NCI-H446 (cell line): ENCODE measurements at places on chromosomes 16 and 17.

DNA sequence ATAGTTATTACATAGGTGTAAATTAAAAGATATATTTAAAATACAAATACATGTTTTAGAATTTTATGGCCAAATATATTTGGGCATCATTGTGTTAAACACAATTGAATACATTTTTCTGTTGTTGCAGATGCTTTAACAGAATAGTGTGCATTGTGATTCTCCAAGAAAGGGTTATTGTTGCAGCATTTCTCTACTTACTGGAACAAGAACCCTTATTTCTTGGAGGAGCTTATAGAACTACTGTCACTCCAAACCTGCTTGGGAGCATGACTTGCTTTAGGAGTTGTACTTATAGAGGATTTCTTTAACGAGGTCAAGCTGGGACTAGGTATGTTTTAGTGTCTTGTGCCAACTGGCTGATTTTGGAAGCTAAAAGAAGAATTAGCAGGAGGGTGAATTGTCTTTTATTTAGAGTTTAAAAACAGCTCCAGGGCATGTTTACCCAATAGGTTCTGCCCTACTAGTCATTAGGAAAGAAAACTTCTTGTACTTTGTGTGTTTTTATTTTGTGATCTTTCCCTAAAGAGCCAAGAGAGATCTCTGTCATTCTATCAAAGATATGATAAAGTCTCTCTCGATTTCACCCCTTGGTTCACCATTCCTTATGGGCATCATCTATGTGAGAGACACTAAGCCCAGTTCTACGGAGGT is 279.8 kb upstream of the SALL1 start:
- no peak for DNase-seq

DNA sequence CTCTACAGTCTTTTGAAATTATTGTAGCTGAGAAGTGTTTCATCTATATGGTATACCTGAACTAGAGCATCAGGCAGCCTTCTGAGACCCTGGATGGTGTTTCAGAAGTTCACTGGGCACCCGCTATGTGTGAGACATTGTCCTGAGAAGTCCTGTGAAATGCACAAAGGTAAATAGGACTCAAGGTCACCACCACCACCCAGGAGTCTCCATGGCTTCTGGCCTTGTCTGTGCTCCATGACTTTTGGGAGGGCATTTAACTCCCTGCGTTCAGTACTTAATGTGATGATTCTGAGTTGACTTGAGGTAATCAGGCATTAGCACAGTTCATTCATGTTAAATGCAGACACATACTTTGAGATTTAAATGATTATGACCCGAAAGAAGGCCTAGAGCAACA is 1.1 kb downstream of the MLYCD start:
- no peak for DNase-seq

- DNase-seq = no peak
Observed at GRCh38 chr16:58425756-58426494, 33.7 kb downstream of the GINS3 start.

DNA sequence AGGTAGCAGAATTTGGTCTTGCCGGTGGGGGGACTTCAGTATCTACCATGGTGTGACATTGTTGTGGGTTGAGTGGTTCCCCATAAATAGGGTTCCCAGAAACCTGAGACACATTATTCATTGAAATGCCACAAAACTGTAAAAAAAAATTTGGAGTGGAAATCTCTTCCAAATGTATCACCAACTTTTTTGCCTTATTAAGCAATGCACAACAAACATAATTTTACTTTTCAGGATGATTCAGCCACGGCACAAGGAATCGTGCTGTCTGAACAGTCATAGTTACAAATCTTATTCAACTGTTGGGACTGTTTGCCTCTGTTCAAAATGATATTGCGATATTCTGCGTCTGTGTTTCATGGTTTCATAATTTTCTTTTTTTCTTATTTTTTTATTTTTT is 181.2 kb downstream of the NTN1 start:
- DNase-seq = no peak

DNA sequence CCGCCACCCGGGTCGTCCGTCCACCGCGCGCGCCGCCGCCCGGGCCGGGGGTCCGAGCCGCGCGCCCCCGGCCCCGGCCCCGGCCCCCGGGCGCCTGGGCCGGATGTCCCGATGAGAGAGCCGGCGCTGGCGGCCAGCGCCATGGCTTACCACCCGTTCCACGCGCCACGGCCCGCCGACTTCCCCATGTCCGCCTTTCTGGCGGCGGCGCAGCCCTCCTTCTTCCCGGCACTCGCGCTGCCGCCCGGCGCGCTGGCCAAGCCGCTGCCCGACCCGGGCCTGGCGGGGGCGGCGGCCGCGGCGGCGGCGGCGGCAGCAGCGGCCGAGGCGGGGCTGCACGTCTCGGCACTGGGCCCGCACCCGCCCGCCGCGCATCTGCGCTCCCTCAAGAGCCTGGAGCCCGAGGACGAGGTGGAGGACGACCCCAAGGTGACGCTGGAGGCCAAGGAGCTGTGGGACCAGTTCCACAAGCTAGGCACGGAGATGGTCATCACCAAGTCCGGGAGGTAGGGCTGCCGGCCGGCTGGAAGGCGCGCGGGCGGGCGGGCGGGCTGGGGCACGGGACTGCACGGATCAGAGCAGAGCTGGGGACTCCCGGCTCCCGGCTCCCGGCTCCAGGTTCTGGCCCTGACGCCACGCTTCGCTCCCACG is 548 bp downstream of the TBX2 start:
- no peak for DNase-seq

- no peak for DNase-seq
Observed at GRCh38 chr16:75023009-75023408, 24.2 kb downstream of the ZNRF1 start.

GRCh38 chr17:42132941-42133340 is 10.3 kb downstream of the HSPB9 start:
- DNase-seq = no peak

GRCh38 chr17:81164371-81165245 is 699 bp upstream of the PVALEF start:
- peak; percentile 58 for DNase-seq

GRCh38 chr16:22014271-22014873 is 6.5 kb downstream of the MOSMO start:
- DNase-seq = no peak

DNA sequence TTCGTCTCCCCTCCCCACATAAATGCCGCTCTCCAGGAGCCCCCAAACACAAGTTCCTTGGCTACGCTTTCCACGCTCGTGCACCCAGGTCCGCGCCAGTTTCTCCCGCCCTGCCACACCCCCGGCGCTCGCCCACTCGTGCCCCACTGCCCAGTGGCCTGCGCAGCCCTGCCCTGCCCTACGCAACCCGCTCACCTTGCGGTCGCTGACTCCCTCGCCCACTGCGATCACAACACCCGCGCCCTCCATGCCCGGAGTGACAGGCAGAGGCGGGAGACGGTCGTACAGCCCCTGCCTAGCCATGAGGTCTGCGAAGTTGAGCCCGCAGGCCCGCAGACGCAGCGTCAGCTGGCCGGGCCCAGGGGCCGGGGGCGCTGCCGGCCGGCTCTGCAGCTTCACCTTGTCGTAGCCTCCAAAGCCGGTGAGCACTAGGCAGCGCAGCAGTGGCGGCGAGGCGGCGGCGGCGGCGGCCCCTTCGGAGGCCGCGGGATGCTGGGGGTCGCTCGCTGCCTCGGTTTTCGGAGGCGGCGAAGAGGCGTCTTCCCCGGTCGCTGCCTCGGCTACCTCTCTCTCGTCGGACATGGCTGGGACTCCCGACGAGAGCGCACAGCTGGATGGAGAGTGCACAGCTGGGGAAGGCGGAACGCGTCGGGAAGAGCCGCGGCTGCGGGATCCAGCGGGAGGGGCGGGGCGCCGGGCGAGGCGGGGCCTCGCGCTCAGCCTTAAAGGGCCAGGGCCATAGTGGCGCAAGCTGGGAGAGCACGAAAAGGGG is at the start of gene VAT1:
TSS of gene VAT1 (minus strand) at position 645 of the 772 bp plus-strand sequence. CDS start at position 582, 63 bp downstream.
- peak; percentile 75 for DNase-seq

DNA sequence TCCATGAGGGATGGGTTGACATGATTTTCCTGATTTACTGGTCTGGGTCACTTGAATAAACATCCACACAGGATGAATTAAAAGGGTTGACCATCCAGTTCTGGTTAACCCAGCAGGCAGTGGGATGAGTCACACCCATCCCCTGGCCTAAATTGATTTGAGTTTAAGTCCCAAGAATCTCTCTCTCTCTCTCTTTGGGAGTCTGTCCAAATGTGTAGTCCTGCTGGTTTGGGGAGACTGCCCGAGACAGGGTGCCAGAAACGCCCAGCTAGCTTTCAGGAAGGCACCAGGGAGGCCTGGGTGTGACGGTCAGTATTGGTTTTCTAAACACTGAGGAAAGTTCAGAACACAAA is 38.8 kb downstream of the SCPEP1 start:
- DNase-seq = no peak

GRCh38 chr17:49530118-49530517 is 35.0 kb downstream of the NGFR start:
- DNase-seq = no peak

DNA sequence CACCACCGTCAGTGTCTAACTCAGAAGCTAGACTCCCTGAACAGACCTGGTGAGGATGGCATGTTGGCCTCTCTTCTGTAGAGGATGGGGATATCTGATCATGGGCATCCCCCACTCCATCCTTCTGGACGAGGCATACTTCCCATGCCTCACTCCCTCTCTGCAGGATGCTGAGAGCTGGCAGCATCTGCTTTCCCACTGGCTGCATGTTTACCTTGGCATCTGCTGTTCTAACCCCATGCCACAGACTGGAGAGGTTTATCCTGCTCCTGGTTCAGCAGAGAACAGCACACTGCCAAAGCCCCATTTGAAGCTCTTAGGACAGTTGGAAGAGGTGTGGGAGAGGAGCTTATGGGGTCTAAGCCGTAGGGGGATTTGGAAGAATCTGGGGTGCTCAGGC is 46.0 kb downstream of the YPEL2 start:
- peak; percentile 93 for DNase-seq

DNA sequence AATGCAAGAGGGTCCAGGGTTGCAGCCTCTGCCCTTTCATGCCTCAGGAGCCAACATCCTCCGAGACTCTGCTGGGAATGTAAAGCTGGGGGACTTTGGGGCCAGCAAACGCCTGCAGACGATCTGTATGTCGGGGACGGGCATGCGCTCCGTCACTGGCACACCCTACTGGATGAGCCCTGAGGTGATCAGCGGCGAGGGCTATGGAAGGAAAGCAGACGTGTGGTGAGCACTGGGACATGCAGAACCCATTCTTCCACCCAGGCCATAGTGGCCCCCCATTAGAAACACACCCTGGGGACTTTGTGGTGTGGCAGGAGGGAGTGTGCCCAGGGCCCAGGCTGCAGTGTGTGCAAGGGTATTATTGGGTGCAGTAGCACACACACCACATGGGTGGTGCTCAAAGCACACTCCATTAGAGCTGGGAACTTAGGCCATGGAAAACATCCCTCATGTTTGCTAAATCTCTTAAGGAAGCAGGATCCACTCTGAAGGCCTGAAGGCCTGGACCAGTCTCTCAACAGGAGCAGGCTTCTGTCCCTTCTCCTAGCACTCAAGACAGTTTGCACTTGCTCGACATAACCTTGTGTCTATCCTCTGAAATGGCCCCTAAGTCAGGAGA is 7.6 kb downstream of the LIMD2 start:
- DNase-seq = no peak

DNA sequence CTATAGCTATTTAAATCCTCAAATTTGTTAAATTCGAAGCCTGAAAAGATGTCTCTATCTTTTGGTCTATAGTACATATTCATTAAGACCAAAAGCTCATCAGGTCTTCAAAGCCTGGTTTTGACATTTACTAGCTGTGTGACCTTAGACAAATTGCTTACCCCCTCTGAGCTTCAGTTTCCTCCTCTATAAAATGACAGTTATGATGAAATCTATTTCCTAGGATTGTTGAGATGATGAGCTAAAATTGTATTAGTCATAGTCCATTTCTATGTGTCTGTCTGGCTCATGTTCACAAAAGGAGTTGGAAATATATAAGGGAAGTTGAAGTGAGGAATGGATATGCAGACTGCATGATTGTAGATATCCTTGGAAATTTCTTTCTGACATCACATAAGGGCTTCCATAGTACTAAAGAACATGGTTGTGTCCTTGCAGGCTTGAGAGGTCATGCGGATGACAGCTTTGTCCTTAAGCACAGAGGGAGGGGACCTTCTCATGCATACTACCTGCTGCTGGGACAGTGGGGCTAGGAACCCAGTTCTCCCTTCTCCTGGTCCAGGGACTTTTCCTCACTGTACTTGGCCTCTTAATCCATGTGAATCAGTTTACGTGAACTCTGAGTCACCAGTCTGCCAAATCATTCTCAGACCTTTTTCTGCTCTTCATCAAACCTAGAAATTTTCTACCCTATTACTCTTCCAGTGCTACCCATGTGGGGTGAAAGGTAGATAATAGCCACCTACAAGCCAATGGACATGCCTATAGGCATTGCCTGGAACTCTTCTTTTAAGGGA is 487.5 kb upstream of the SALL1 start:
- no peak for DNase-seq

- no peak for DNase-seq
Observed at GRCh38 chr16:84950906-84951305, 60.4 kb downstream of the ZDHHC7 start.

DNA sequence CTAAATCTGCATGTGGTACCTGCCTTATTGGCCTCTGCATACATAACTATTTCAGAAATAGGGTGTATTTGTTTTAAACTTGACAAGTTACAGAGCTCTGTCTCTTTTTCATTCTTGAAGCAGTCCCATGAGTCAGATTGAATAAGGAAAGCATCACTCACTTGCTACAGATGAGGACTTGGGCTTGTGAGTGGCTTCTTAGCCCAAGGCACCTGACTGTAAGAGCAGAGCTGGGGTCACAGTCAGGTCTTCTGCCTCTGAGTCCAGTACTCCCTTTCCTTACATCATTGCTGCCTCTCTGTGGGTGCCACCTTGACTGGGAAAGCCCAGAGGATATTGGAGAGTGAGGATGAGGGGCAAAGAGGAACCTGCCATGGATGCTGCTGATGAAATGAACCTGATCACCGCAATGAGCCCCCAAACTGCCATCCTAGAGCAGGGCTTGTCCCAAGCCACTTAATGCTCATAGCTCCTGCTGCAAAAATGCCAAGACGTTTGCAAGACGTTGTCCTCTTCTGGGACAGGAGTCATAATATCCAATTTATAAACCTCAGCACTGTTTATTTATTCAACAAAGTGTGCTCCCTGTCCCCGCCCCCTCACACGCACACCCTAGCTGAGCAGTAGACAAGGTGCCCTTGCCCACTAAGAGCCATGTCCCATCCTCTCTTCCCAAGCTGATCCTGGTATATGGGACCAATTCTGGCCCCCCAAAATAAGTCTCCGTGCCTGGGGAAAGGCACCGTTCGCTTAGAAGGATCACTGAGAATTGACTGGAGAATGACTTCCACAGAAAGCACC is 74.1 kb downstream of the CCDC182 start:
- no peak for DNase-seq

DNA sequence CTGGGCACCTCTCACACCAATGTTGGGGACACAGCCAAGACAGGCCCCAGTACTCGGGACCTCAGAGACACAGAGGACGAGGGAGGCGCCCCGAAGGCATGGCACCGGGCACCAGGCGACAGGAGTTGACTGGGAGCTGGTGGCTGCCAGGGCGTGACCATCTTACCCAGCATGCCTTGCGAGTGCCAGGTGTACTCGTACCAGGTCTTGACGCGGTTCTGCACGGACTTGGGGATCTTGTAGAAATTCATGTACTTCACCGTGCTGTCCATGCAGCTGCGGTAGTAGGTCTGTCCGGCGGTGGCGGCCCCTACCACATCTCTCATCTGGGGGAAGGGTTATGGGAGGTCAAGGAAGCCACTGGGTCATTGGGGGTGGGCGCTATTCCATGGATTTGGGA is 67.3 kb downstream of the CNGB1 start:
- DNase-seq = no peak

- DNase-seq = no peak
Observed at GRCh38 chr17:63481488-63481870, 4.6 kb downstream of the ACE start.
